ENCODE measurements at places on chromosomes 13 and 19. TPM values are rescaled to one million over a fixed set of nuclear protein-coding genes. Genes with fewer than 3 reads are reported as not detected.
A peak's percentile ranks its signal among the peaks of the same experiment; 100 is the strongest.

DNA sequence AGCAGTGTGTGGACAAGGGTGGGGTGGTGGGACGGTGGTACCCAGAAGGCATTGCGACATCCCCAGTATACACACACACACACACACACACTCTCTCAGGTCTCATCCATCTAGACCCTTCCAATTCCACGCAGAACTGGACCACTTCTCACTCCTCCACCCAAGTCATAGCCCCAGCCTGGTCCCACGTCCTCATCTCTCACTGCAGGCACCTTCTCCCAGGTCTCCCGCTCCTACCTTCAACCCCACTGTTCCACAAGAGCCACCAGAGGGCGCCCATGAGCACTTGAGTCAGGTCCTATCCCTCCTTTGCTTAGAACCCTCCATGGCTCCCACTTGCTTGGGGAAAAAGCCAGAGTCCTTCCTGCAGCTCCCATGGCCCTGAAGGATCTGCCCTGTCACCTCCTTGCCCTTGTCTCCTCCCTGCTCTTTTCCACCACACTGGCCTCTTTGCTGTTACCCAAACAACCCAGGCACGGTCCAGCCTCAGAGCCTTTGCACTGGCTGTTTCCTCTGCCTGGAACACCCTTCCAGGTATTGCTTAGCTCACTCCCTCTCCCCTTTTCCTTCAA is 62.6 kb downstream of the IER2 start:
- peak; percentile 49 for DNase-seq

GRCh38 chr13:99657848-99658260 is 156.6 kb downstream of the TM9SF2 start:
- peak; percentile 33 for DNase-seq

GRCh38 chr19:391726-392374 is 17.1 kb downstream of the C2CD4C start:
- DNase-seq, result no peak

GRCh38 chr13:34425327-34425949 is 516.6 kb upstream of the NBEA start:
- no peak for DNase-seq

- DNase-seq, result no peak
Measured at GRCh38 chr13:104414181-104414580, 1348.0 kb upstream of the SLC10A2 start.

- no peak for DNase-seq
Measured at GRCh38 chr13:66154976-66155375, 1075.2 kb downstream of the PCDH9 start.

- no peak for DNase-seq
Measured at GRCh38 chr19:46350758-46351159, 3.9 kb downstream of the PPP5C start.

DNA sequence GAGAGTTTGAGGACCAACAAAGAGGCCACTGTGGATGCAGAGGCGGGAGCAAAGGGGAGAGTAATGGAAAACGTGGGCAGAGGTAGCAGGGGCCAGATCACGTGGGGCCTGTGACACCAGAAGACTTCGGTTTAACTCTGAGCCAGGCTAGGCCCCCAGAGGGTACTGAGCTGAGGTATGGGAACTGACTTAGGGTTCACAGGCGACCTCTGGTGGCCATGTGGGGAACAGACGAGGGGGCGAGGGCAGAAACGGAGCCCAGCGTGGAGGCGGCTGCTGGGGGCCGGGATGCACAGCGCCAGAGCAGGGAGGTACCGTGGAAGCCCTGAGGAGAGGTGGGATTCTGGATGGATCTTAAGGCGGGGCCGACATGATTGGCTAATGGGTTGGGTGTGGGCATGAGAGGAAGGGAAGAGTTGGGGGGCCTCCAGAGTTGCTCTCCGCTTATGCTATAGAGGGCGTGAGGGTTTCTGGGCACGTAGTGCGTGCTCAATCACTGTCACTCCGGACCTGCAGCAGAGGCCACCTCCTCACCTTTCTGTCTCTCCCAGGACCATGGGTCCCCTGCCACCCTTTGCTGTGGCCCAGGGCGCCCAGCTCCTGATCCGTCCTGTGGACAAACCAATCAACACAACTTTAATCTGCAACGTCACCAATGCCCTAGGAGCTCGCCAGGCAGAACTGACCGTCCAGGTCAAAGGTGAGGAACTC is 13.7 kb downstream of the PVR start:
- peak; percentile 75 for DNase-seq

Gene RHPN2
- 4.1 TPM for total RNA-seq

GRCh38 chr13:38803531-38803930 is 116.7 kb downstream of the FREM2 start:
- DNase-seq, result no peak

GRCh38 chr13:107119989-107120881 is 552.3 kb upstream of the ARGLU1 start:
- no peak for DNase-seq

DNA sequence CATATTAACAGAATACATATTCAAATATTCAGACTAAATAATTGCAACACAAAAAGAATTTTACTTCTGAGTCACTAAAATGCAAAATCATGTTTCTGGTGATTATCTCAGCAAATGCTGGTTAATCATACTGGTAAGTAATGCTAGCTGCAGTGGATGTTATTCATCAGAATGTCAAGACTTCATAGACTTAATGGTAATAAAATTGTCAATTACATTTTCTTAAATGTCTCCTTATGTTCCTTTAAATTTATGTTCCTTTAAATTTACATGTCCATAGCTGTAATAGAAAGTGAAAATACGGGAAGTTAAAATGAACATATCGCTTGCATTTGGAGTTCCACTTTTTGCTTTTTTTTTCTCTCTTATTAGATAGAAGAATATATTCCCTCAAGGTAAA is 853.0 kb downstream of the SLITRK6 start:
- no peak for DNase-seq

- DNase-seq, result no peak
Measured at GRCh38 chr19:51797480-51797879, 2.5 kb downstream of the FPR3 start.

DNA sequence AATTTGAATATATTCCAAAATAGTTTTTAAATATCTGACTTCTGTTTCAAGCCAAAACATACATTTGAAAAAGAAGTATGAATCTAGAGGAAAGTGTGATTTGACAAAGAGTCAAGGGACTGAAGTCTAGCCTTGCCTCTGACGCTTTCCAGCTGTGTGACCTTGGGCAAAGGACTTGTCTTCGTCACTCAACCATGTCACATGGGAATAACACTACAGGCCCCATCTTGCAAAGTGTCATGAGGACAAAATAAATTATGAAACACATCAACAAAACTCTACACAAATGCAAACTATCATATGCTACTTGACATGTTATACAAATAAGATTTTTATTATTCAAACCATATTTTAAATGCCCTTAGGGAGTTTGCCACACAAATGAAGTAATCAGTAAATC is 73.0 kb downstream of the CYSLTR2 start:
- DNase-seq, result peak; percentile 39

- DNase-seq, result peak; percentile 84
Measured at GRCh38 chr19:53977991-53978731, 13.3 kb upstream of the CACNG6 start.

GRCh38 chr13:31909864-31910551 is 121.6 kb upstream of the FRY start:
- DNase-seq, result peak; percentile 93

Gene CYP2B6
- not detected for total RNA-seq

DNA sequence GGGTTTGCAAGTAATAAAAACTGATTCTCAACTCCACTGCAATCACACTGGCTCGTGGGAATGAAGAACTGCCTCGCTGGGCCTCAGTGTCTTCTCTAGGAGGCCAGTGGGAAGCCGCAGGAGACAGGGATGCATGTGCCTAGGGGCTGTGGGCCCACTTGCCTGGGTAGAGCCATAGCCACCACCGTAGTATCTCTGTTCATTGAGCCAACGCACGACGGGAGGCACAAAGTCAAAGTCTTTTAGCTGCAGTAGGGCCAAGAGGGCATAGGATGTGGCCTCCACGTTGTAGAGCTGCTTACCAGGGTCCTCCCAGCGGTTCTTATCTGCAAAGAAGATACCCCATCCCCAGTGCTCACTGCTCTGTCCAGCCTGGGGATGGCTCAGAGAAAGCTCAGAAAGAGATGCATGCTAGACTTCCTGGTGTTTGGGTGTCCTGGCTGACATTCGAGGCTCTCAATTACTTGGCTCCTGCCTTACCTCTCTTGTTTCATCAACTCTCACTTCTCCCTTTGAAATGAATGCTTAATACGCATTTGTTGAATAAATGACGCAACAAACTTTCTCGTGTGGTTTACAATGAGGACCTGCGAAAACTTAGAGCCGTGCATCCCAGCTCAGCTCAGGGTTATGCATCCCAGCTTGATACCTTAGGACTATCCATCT is 16.1 kb upstream of the TNFSF14 start:
- DNase-seq, result no peak

- DNase-seq, result no peak
Measured at GRCh38 chr13:103187721-103188156, 121.5 kb upstream of the SLC10A2 start.

Gene MAG
- total RNA-seq, result 2.3 TPM

Gene GGACT
- 3.1 TPM for total RNA-seq

Gene APC2
- total RNA-seq, result 1.5 TPM

DNA sequence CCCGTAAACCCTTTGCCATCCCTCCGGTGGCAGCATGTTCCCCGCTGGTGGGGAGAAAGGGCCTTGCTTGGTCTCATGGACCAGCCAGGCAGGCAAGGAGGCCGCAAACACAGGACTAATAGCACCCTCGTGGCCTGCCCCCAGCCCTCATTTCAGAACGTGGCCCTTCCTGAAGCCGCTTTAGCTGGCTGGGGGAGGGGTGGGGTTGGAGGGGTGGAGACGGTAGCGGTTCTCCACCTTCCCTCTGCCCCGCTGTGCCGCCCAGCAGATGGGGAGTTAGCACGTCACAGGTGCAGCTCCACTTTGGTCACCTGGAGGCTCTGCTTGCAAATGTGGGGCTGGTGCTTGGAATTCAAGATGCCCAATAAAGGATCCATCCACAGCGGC is 59.3 kb upstream of the URI1 start:
- DNase-seq, result no peak

- DNase-seq, result no peak
Measured at GRCh38 chr13:52842441-52842840, 6.0 kb downstream of the PCDH8 start.

Gene SYNGR4
- not detected for total RNA-seq

GRCh38 chr13:113142876-113143275 is 15.6 kb upstream of the PROZ start:
- no peak for DNase-seq

- DNase-seq, result no peak
Measured at GRCh38 chr19:4552525-4552819, 7.0 kb downstream of the SEMA6B start.

- DNase-seq, result no peak
Measured at GRCh38 chr13:99323488-99323887, 16.3 kb upstream of the GPR183 start.

DNA sequence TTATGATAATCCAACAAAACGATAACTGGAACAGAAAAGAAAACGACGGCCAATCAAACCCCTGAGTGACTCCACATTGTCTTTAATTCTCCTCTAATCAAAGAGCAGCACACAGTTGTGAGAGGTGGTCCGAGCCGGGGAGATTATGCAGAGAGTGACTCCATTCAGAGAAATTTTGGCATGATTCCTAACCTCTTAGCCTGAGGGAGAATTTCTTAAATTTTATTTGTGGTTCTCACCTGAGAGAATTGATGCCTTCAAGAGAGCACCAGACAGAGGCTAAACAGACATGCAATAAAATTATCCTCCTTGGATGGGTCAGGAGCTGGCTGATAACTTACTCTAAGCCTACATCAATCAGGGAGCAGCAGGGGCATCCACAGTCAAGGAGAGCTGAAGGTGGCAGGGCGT is 310.0 kb upstream of the KLF12 start:
- peak; percentile 38 for DNase-seq

GRCh38 chr19:45768655-45768983 is 433 bp downstream of the SIX5 start:
- no peak for DNase-seq

DNA sequence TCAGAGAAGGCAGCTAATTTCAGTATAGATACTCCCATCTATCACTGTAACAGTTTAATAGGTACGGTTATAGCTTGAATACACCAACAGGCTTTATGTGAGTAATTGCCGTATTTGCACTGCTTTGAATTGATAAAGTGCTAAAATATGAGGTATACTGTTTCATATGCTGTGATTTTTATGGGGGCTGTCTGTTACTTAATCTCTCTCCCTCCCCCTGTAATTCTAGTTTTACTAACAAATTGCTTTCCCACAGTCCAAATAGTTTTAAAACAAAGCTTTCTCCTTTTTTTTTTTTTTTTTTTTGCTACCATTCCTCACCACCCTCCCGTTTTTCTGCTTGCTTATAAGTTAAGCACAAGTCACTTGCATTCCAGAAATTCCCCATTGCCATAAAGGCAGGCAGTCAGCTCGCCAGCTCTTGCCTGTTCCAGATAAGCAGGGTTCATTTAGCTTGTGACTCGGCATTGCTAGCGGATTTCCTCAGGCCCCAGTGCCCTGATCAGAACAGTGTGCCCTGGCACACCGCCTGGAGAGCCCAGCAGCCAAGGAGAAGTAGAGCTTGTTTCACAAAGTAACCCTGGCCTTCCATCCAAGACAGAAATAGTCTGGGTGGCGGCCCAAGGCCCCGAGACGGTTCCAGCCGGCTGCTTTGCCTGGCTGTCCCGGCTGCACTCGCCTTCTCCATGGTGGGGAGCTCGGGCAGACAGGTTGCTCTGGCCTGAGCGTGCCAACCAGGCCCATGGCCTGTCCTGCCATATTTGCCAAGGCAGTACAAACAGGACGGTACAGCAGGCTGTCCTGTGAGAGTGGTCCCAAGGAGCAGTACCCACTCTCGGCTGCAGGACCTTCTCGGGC is 43.5 kb upstream of the NPAS1 start:
- peak; percentile 76 for DNase-seq

DNA sequence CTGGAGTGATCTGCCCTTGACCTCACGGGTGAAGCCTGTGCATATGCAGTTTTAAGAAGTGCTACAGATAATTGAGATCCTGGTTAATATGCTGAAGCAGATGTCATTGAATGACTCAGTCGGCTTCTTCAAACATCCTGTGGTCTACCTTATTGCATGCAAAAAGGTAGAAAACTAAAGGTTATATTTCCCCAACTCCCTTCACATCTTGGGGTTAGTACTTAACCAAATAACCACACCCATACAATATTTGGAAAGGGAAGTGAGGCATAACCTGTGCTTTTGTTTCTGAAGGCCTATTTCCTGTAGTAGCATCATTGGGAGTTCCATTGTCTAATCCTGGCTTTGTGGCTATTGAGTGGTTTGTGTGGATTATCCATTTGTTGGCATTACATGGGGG is 58.3 kb downstream of the RAP2A start:
- DNase-seq, result no peak

DNA sequence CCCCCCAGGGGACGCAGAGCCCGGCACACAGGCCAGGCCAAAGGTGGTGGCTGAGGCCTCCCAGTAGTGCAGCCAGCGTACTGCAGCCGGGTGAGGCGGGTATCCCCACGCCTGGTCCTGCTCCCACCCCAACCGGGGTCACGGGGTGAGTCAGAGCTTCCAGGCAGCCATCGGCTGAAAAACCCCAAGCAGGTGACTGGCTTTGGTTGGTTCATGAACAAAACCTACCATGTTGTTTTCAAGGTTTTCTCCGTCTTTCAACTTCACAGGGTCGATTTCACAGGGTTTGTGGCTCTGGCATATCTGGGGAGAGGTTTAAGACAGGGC is 42.1 kb upstream of the C13orf46 start:
- no peak for DNase-seq
